ENCODE measurements at places on chromosomes 12 and 14. TPM values are rescaled to one million over a fixed set of nuclear protein-coding genes. Genes with fewer than 3 reads are reported as not detected.

DNA sequence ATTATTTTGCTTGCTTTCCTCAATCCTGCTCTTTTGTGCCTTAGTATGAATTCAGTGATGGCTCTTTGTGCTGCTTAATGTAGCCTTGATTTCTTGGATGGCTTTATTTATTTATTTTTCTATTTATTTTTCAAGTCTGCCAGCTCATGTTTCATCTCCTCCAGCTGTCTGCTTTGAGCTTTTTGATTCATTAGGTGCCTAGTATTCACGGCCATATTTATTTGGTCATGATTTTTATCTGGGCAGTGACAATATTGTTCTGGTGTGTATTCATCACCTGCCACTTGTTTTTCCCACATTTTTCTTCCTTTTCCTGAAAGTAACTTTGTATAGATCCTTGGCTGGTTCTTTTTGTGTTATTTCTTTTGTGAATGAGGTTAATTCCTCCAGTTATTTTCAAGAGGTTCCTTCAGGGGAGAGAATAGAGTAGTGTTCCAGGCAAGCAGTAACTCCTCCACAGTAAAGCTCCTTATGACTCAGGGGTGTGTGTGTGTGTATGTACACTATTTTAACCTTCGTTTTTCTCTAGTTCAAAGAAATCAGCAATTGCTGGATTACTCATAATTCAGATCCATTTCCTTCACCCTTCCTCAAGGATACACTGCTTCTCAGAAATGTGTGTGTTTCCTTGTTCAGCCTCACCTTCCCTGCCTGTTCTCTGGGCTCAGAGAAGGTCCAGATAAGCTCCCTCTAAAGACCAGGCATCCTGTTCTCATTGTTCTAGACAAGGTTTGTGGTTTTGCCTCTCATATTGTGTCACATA is 51.6 kb upstream of the PMCH start:
- no peak overlapping the region for H3K27ac ChIP-seq
- H3K4me1 ChIP-seq: no peaks in the 10 kb centered on the region
- H3K4me3 ChIP-seq: no peak overlapping the region

GRCh38 chr12:104596134-104596799 is 139.5 kb downstream of the CHST11 start:
- H3K36me3 ChIP-seq: no peaks in the 10 kb centered on the region
- peak; percentile 86 for DNase-seq
- no peak overlapping the region for H3K27ac ChIP-seq
- no peaks in the 10 kb centered on the region for H3K27me3 ChIP-seq
- H3K4me3 ChIP-seq: no peak overlapping the region
- no peaks in the 10 kb centered on the region for H3K4me1 ChIP-seq

- no peaks in the 10 kb centered on the region for H3K4me1 ChIP-seq
- DNase-seq: no peak
- no peak overlapping the region for H3K27ac ChIP-seq
- H3K4me3 ChIP-seq: no peak overlapping the region
These were observed 48.3 kb upstream of the KCNMB4 start for GRCh38 chr12:70317781-70318180.

RIPK3 gene
- not detected for total RNA-seq

- H3K4me3 ChIP-seq: no peak overlapping the region
- H3K27ac ChIP-seq: no peak overlapping the region
- H3K36me3 ChIP-seq: no peaks in the 10 kb centered on the region
- DNase-seq: peak; percentile 6
- no peaks in the 10 kb centered on the region for H3K4me1 ChIP-seq
These were observed 202.9 kb upstream of the ATXN7L3B start for GRCh38 chr12:74334780-74335179.

DNA sequence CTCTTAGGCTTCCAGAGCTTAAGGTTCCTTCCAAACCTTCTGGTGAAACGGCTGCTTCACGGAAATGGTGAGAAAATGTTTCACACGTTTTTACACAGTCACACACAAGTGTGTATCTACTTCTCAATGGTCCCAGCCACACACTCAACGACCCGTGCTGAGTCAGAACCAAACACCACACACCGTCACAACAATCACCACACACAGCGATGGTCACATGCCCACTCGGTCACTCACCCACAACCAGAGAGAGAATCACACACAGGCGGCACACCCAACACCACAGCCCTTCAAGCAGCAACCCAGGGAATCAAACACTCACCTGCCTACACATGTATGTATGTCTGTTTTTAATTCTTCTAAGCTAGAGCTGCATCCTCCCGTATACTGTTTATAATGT is 12.6 kb upstream of the PLEKHD1 start:
- no peak overlapping the region for H3K4me3 ChIP-seq
- H3K27ac ChIP-seq: no peak overlapping the region
- no peaks in the 10 kb centered on the region for H3K36me3 ChIP-seq

KRT75 gene
- not detected for total RNA-seq

EIF2S3B gene
- 6.8 TPM for total RNA-seq

- DNase-seq: no peak
- H3K27ac ChIP-seq: no peak overlapping the region
- H3K36me3 ChIP-seq: no peaks in the 10 kb centered on the region
- H3K4me3 ChIP-seq: no peak overlapping the region
These were observed 12.5 kb upstream of the PLXNC1 start for GRCh38 chr12:94135896-94136295.

MCRS1 gene
- 72.9 TPM for total RNA-seq

- H3K4me3 ChIP-seq: no peak overlapping the region
- DNase-seq: no peak
- no peaks in the 10 kb centered on the region for H3K36me3 ChIP-seq
- peaks cover 2% of the 10 kb centered on the region for H3K4me1 ChIP-seq
- H3K27me3 ChIP-seq: no peaks in the 10 kb centered on the region
- no peak overlapping the region for H3K27ac ChIP-seq
These were observed 67.6 kb upstream of the SLC38A4 start for GRCh38 chr12:46893434-46893833.

Measured in IMR-90 (cell line).